Kidney glomerular epithelial cell (primary cell): ENCODE measurements at places on chromosomes 12 and 14.

DNA sequence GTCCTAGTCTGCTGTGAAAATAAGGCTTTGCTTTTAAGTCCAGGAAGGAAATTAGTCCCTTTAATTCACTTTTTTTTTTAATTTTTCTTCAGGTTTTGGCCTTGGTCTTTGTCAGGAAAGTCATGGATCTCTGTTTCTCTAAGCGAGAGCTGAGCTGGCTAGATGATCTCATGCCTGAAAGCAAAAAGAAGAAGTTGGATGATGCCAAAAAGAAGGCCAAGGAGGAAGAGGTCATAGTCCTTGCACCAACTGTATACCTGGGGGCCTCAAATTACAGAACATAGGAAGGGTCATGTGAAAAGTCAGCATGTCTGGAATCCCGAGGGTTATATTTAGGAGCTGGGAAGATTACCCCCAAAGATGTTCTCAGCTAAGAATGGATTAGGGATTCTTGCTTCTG, 72.3 kb downstream of the SLC4A8 start:
- no peak for DNase-seq

- DNase-seq: peak; percentile 97
Measured at GRCh38 chr12:75641031-75641780, 129.8 kb upstream of the KRR1 start.

DNA sequence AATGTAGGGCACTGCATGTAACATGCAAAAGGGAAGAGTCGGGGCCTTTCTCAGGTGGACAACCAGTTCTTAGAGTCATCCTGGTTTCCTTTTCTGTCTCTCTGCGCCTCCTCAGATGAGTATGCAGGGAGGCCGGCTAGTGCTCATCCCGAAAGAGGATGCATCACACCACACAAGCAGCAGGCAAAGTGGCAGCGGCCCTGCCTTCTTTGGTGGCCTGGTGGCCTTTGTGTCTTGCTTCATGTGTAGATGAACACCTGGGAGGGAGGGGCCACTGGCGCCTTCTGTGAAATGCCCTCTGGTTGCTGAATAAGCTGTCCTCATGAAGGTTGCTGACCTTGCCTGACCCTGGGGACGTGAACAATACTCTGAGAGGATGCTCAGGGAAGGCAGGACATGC, 18.0 kb downstream of the SLC24A4 start:
- no peak for DNase-seq

- DNase-seq: no peak
Measured at GRCh38 chr14:104794099-104794498, 1.4 kb downstream of the AKT1 start.

GRCh38 chr14:64848239-64848638, 31.5 kb downstream of the SPTB start:
- DNase-seq: no peak

DNA sequence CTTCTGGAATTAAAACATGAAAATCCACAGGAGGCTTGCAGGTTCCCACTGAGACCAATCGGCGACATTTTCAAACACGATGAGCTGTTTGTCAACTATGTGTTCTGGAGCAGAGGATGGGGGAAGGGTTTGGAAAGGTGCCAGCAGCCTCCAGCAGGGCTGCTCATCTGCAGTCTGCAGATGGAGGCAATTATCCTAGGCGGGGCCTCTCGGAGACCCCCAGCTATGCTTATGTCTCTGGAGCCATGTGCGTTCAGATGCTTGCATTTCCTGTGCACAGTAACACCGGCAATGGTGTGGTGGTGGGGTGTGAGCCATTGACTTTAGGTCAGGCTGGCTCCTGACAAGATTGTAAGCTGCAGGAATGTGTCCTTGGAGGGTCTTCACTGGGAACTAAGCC, 51.7 kb downstream of the RPH3A start:
- no peak for DNase-seq

DNA sequence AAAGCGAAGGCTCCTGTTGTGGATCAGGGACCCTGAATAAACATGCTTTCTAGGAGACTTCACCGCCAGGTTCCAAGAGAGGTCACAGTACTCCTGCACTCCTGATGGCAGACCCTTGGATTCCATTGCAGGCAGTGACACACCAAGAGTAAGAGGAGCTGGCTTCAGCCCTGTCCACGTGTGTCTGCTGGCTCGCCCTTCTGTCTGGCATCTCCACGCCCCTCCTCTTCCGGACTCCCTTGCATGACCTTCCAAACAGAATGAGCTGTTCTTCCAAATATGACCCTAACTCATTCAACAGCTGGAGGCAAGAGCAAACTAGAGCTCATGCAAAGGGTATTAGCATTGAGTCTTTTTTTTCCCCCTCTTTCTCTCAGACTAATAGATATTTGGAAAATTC, 233.0 kb upstream of the PLEKHG7 start:
- no peak for DNase-seq
